ENCODE measurements at places on chromosomes 6 and 20.

DNA sequence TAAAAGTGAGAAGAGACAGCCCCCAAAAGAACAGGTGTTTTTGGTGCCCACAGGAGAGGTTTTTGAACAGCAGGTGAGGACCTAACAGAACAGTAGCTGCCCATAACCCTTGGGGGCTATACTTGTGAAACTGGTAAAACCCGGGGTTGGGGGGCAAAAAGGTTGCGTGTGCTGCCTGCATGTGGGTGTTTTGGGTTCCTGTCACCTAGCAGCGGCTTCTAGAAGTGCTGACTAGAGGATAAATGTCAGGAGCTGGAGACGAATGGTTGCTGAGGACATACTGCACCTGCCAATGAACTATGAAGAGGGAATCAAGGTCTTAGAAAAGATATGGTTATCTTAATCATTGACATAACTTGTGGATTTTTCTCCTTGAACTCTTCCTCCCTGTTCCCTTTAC lies 16.0 kb downstream of the TAF11 start:
- DNase-seq = no peak

- no peak for DNase-seq
Measured at GRCh38 chr20:58352468-58352867, 36.6 kb upstream of the VAPB start.

- no peak for DNase-seq
Measured at GRCh38 chr6:144216668-144217218, 66.4 kb downstream of the STX11 start.

DNA sequence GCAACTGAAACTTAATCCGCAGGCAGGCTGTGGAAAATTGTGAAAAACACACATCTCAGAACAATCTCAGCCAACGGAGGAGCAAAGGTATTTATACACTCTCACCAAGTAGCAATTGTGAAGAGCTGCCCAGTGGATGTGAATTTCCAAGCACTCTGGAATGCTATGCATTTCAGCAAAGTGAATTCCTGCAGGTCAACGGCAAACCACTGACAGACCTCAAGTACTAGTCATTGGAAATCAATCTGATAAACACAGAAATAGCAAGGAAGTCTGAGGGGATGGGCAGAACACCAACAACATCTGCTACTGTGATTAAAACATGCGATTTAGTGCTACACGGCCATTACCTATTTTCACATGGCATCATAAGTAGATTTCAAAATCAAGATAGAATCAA lies 429.1 kb downstream of the HTR1B start:
- peak; percentile 4 for DNase-seq

Measured in LoVo (cell line).